IMR-90 (cell line): ENCODE measurements at places on chromosomes 7 and 10.
A peak's percentile ranks its signal among the peaks of the same experiment; 100 is the strongest.

DNA sequence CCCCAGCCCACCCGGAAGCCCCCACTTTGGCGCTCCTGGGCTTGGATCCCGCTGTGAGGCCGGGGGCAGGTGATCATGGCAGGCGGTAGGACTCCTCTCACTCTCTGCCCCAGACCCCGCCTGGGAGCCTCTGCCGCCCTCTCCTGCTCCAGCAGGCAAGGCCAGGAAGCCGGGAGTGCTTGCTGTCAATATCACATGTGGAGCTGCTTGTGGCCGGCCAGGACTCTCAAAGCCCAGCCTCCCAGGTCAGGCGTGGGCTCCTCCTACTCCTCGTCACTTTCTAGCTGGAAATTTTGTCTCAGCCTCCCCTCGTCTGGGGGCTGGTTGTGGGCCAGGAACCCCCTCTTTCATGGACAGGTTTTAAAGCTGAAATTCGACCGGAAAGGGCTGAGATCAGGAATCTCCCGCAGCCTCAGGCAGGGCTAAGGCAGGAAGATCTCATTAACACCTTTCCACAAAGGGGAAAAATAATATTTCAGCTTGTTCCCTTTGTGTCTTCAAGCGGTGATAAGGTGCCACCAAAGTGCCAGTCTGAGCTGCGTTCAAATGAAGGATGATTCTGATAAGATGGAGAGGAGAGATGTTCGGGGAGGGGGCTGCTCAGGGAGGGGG, 273.6 kb upstream of the PODXL start:
- no peak for DNase-seq

DNA sequence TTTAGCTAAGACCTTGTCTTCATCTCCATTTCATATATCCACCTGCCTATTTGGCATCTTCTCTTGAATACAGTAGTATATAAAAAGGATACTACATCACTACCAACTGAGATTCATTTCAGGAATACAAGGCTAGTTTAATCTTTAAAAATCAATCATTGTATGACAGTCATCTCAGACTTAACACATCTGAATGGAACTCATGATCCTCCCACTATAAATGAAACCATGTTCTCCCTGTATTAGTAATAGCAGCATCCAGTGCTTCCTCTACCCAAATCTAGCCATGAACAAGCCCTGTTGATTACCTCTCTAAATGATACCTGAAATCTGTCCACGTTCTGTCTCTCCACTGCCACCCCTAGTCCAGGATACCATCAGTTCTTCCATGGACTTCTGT, 196.2 kb downstream of the CDK14 start:
- no peak for DNase-seq

DNA sequence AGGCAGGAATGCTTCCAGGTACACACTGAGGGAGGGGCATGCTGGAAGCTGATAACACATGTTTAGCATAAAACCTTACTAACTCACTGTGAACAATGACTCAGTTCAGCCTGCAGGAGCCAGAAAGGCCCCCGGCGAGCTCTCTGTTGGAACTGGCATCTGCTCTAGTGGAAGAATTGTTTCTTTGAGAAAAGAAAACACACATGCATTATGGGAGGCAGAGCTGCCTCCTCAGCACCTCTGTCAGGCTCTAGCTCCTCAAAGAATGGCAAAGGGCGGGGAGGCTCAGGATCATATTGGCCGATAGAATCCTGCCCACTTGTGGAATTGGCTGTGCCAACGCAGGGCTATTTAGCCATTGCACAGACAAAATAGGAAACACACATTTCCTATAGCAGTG, 338.3 kb downstream of the CXCL12 start:
- peak; percentile 52 for DNase-seq

GRCh38 chr10:61721431-61721830, 58.7 kb downstream of the CABCOCO1 start:
- DNase-seq: no peak

DNA sequence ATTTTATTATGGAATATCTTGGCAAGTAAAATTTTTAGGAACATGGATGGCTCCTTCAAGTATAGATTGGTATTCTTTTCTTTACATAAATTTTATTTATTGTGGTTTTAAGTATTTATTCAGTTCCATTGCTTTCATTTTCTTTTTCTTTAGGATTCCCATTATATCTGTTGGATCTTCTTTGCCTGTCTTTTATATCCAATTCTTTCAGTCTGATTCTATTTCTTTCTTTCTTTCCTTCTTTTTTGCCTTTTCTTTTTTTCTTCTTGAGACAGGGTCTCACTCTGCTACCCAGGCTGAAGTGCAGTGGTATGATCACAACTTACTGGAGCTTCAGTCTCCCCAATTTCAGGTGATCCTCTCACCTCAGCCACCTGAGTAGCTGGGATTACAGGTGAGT, 74.2 kb upstream of the GLI3 start:
- DNase-seq: no peak

- no peak for DNase-seq
Observed at GRCh38 chr10:47337310-47337709, 10.9 kb upstream of the RBP3 start.

DNA sequence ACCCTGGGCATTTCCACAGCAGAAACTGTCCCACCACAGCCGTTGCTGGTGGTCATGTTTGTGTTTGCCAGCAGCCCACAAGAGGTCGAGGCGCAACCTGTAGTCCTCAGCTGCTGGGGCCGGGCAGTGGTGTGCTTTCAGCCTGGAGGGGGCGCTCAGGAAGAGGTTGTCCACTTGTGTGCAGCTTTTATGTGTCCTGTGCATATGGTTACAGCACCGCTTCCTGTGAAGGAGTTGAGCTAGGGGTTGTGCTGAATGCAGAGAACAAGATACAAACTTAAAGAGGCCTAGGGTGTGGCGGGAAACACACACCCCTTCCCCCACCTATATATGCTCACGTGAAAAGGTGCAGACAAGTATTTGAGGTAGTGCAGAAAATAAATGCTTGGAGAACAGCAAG, 29.5 kb upstream of the PFKFB3 start:
- no peak for DNase-seq
